ENCODE measurements at places on chromosomes 12 and 14.

DNA sequence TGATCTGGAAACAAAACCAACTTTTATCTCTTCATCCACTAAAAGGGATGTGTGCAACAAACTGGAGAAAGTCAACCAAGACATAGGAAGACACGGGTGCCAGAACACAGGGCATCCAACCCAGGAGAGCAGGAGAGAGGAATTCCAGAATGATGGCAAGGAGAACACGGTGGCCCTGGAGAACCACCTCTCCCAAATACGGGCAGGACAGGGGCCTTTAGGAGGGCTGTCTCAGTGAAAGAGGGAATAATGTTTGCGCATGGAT is 93.4 kb upstream of the EGLN3 start:
- DNase-seq, result no peak

GRCh38 chr12:78375461-78375860 is 489.1 kb upstream of the SYT1 start:
- DNase-seq, result no peak

- no peak for DNase-seq
These were observed 17.8 kb downstream of the EIF2S1 start for GRCh38 chr14:67377916-67378315.

DNA sequence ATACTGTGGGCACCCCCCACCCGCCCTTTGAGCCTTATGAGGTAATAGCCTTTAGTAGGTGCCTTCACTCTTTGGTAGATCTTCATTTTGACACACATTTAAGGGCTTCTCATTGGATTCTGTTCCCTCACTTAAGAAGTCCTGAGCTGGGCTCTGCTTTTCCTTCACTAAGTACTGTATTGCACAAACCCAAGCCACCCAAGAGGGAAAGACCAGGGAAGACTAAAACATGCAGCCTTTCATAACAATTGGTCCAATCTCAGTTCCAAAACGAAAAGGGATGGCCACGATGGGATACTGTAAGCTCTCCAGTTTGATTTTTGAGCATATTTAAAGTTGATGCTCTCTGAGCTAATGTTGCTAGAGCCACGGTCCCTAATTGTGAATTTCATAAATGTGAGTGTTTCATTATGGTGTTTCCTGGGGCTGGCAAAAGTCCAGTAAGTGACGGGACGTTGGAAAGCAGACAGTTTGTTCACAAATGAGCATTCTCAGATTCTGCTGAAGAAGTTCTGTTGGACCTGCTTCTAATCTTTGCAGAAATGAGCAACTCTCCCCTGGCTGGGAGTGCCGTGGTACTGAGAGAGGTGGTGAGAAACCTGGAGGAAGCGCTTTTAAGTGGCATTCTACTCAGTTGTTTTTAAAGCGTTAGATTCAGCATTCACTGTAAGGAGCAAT is 9.4 kb downstream of the SSPN start:
- no peak for DNase-seq

DNA sequence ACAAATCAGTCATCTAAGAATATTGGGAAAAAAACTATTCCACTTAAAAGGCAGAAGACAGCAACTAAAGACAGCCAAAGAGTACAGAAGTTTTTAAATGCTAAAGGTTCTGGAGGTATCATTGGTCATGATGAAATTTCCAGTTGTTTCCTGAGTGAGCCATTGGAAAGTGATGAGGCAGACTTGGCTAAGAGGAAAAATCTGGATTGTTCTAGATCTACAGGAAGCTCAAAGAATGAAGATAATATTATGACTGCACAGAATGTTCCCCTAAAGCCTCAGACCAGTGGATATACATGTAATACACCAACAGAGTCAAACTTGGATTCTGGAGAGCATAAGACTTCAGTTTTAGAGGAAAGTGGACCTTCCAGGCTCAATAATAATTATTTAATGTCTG is 22.8 kb downstream of the GALNT4 start:
- no peak for DNase-seq

DNA sequence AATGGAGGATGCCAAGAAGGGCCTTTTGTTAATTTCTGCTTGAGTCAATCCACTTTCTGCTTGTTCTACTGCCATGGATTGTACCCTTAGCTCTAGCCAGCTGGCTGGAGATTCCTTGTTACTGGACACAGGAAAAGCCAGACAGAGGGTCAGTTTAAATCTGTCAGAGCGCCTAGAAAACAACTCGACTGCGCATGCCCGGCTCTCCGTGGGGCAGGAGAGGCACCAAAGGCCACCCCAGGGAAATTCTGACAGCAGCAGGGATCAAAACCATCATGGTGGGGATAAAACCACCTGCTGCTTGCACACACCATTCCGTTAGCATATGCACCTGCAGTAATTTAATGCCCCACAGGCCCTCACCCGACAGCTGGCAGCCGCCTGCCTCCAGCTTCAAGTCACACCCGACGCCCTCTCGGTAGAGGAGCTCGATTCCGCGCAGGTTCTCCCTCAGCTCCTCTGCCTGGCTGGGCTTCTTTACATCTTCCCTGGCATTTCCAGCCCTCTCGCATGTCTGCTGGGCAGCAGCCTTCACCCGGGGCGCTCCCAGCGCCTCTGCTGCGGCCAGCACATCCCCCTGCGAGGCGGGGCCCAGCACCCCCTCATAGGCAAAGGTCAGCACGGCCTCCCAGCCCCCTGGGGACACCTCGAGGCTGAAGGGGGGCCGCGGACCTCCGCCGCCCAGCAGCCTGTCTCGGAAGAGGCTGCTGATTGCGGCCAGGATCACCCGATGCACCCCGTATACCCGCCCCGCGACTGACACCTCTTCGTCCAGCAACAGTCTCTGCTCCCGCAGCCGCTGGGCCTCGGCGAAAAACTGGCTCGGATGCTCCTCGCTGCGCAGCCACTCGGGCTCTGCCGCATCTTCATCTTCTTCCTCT is 1.0 kb downstream of the KLHL33 start:
- DNase-seq, result no peak

GRCh38 chr12:84702001-84702400 is 210.6 kb downstream of the SLC6A15 start:
- no peak for DNase-seq

DNA sequence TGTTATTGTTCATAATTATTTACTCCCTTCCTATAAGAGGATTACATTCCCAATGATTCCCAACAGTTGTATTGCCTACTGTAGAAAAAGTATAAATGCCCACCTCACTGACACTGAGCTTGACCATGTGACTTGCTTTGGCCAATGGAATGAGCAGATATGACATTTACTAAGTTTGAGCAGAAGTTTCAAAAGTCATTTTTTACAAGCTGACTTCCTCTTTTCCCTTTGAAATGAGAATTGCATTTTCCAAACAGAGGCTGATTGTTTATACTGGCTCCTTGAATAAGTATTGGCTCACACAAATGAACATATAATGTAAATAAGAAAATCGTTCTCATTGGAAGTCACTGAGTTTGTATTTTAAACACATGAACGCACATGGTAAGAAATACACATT is 116.4 kb upstream of the LRFN5 start:
- no peak for DNase-seq

DNA sequence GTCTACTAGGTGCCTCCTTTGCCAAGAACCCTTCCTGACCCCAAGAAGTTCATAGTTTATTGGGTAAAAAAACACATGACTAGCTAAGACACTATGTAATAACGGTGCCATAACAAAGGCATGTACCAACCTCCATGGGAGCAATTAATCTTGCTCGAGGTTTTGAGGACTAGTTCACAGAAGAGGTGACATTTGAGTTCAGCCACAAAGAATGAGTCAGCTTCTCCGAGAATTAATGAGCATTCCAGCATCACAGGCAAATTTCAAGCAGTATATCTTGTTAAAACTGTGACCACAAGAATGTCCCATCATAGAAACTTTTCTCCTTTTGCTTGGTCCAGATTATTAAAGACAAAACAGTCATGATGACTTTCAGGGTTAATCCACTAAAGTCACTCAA is 113.0 kb upstream of the RAP1B start:
- peak; percentile 75 for DNase-seq

- DNase-seq, result no peak
These were observed 398.7 kb downstream of the SOX5 start for GRCh38 chr12:23550753-23551152.

DNA sequence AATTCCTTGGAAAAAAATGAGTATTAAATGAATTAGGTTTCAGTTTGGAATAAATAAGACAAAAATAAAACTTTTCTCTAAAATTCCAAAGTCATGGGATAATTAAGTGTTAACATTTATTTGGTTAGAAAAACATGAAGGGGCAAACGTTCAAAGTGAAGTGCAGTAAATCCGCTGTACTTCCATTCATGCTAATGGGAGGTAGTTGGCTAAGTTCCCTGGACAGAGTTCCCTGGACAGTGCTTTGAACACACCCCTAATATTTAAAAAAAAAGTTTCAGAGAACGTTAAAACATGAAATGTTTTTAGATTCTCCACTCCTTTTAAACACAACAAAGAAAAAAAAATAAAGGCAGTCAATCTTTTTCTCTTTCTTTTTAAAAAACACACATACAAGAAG is 16.3 kb downstream of the ALX1 start:
- DNase-seq, result no peak

All from epithelial cell of proximal tubule (primary cell).